Caki2 (cell line): ENCODE measurements at places on chromosomes 16 and 17. TPM values are rescaled to one million over a fixed set of nuclear protein-coding genes. Genes with fewer than 3 reads are reported as not detected.

DNA sequence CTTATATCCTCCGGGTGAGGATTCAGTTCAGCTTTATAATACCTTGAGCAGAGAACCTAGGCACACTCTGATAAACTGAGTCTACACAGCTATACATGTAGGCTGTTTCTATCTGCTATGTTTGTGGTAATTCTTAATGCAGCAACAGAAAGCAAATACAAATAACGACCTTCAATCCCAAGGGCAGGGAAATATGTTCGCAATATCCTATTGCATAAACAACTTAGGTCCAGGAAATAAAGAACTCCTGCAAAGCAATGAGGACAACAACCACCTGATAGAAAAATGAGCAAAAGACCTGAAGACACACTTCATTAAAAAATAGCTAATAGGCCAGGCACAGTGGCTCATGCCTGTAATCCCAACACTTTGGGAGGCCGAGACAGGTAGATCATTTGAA, 213.3 kb downstream of the CPPED1 start:
- DNase-seq = no peak

GRCh38 chr17:19670908-19671307, 22.4 kb downstream of the ALDH3A2 start:
- DNase-seq = no peak

CCL3 gene
- total RNA-seq = not detected in 2 replicates

TPSG1 gene
- total RNA-seq = not detected in 2 replicates

GRCh38 chr17:20179041-20179440, 169.9 kb downstream of the SPECC1 start:
- DNase-seq = no peak

TM4SF5 gene
- total RNA-seq = not detected in 2 replicates

SLX4 gene
- 3.2 and 4.8 TPM in 2 replicates for total RNA-seq

CCDC43 gene
- total RNA-seq = 37.4 and 45.0 TPM in 2 replicates

- DNase-seq = no peak
These were observed 342.5 kb downstream of the MAF start for GRCh38 chr16:79257953-79258490.

C17orf67 gene
- 3.2 and 3.5 TPM in 2 replicates for total RNA-seq

HOXB3 gene
- total RNA-seq = 1.1 and 15.0 TPM in 2 replicates

RNF222 gene
- total RNA-seq = not detected in 2 replicates

- no peak for DNase-seq
These were observed 200.5 kb upstream of the CHMP6 start for GRCh38 chr17:80790981-80791742.

SLC16A5 gene
- total RNA-seq = 3.0 and 4.4 TPM in 2 replicates

GRCh38 chr17:56995766-56996165, 17.8 kb downstream of the SCPEP1 start:
- DNase-seq = no peak

DNA sequence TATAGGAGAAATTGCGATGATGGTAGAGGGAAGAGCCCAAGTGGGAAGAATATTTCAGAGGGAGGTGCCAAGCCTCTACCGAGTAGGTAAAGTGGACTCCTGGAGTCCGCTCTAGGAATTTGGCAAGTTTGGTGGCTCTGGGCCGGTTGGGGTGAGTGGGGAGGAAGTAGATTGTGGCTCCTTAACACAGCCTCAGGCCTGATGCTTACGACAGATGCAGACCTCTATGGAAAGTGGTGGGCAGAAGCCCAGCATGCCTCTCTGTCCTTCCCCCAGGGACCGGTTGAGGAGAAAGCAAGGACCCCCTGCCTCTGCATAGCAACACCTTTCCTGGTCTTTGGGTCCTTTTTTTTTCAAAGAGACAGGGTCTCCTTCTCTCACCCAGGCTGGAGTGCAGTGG, 55.9 kb upstream of the SIAH1 start:
- DNase-seq = no peak

WNT9B gene
- total RNA-seq = not detected in 2 replicates

DNA sequence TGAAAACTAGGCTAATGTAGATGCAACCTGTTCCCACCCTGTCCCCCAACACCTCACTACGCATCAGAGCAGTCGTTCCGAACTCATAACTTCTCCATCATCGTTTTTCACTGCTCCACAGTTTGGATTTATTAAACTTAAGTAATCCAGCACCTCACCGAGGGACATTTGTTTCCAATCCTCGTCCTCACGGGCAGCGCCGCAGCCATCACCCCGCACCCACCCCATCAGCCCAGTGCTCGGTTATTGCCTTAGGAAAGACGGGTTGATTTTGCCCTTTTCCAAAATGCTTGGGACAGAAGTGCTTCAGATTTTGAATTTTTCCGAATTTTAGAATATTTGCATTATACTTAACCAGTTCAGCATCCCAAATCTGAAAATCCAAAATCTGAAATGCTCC, 71.0 kb upstream of the DOC2B start:
- DNase-seq = no peak

DNA sequence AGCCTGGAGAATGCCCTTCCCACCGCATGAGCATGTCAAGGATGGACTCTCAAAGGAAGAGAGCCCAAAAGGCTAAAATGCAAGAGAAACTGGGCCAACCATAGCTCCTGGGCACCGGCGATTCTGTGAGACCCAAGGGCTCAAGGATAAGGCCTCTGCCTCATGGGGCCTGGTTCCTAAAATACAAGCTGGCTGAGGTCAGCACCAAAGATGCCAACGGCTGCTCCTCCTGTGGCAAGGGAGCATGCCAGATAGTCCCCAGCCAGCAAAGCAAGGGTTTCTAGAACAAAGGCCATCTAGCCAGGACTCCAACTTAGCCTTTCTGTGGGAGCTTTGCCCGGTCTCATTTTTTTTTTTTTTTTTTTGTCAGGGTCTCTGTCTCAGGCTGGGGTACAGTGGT, 20.1 kb downstream of the GPRC5B start:
- no peak for DNase-seq

SEPTIN1 gene
- not detected in 2 replicates for total RNA-seq

GRCh38 chr16:56912746-56913708, 18.9 kb upstream of the HERPUD1 start:
- DNase-seq = no peak

DNA sequence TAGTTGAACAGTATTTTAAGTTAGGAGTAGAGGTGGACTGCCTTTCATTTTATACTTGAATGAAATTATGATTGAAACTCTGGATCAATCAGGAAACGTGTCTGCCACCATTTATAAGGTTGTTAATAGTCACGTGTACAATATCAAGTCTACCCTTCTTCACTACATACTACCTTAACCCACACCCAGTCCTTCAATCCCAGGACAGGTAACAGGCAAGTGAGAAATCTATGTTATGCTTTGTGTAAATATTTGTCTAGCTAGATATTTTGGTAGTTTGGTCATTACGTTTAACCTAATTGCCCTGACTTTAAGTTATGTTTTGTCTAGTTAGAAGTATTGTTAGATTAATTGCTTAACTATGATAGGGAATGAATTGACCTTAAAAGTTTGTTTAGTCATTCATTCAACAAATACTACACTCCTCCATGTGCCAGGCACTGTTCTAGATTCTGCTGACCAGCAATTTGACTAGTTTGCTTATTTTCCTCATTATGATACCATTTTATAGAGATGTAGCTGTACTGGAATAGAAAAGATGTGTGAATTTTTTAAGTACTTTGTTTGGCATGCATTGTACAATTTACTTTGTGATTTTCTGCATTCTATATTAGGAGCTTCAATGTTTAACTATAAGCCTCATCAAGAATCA, 72.0 kb downstream of the NQO1 start:
- no peak for DNase-seq

GRCh38 chr16:65024767-65025178, 97.1 kb downstream of the CDH11 start:
- DNase-seq = no peak

SYNRG gene
- total RNA-seq = 3.9 and 6.8 TPM in 2 replicates

SGCA gene
- total RNA-seq = not detected in 2 replicates

GRCh38 chr16:15046692-15047376, 9.0 kb downstream of the NTAN1 start:
- no peak for DNase-seq

DPEP3 gene
- total RNA-seq = not detected in 2 replicates

- no peak for DNase-seq
These were observed at the start of gene OMG for GRCh38 chr17:31297090-31297489. Gene OMG, minus strand, starts transcription at chr17:31297239. Its CDS starts 908 bp downstream, at chr17:31296331.

TBX21 gene
- total RNA-seq = not detected in 2 replicates

- DNase-seq = no peak
These were observed 635 bp downstream of the WNK4 start for GRCh38 chr17:42780851-42781638.

DNA sequence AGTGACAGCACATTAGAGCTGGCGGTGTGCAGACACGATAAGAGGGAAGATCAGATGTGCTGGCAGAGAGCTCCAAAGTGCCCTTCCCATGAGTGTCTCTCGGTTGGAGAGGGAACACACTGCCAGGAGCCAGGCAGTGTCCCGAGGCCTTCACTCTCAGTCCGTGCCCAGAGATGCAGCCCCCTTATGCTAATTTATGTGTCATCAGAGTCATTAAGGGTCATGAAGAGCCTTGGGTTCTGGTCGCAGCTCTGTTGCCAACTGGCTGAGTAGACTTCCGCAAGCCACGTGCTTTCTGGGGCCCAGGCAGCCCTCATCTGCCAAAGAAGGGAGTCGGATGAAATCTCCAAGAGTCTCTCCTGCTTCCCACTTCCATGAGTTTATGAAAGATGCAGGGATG, 232.5 kb downstream of the MSI2 start:
- no peak for DNase-seq

DNA sequence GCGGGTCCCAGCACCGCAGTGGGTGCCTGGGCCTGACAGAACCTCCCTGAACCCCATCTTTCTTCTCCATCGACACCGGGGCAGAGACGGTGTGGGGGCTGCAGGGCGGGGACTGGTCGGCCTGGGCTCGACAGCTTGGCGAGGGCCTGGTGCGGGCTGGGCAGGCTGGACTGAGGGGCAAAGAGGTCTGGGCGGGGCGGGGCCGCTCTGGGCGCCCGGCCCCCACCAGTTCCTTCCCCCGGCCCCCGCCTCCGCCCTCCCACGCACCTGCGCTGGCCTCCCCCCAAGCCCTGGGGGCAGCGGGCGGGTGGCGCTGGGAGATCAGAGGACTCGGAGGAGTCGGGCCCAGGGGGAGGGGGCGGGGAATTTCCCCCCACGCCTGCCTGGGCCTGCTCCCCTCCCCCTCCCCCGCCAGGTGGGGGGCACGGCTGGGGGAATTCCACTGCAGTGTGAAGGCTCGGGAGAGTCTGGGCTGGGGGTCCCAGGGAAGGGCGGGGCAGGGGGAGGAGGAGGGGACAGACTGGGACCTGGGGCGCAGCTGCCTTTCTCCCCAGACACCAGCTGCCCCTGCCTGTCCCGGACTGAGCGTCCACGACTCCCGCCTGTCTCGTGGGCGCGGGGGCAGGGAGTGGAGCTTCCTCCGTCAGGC, 877 bp upstream of the KREMEN2 start:
- no peak for DNase-seq

SPATA2L gene
- 26.2 and 37.4 TPM in 2 replicates for total RNA-seq

DNA sequence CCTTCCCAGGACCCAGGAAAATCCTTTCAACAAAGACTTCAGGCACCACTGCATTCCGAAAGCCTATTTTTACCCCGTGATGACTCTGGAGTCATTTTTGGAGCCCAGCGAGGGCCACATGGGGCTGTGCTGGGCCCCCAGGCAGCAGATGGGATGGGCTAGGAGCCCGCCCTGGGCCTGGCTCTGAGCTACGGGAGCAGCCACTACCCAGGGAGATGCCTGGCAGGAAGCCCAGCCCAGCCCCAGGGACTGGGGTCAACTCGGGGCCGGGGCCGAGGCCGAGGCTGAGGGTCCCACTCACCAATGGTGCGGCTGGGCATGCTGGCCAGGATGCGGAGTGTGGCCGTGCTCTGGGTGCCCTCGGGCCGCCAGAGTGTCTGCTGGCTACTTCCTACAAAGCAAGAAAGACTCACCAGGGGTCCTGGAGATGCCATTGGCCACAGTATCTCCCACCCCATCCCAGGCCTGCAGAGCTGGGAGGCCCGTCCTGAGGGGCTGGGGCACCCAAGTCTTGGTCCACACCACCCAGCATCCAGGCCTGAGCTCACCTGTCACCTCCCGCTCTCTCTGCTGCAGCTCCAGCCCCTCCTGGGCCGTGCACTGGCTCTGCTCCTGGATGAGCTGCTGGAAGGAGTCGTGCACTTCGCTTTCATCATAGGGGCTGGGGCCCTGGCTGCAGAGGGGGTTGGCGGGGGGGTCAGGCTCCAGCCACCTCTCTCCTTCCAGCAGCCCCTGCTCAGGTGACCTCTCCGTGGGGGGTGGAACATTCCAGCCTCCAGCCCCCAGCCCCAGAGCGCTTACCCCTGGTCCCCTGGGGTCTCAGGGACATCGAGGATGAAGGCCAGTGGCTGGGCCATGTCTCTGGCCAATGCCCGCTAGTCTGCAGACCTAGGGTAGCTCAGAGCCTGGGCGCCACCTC, 2.3 kb downstream of the TMC6 start:
- DNase-seq = no peak

CES5A gene
- total RNA-seq = not detected in 2 replicates

ZG16 gene
- not detected in 2 replicates for total RNA-seq

DNA sequence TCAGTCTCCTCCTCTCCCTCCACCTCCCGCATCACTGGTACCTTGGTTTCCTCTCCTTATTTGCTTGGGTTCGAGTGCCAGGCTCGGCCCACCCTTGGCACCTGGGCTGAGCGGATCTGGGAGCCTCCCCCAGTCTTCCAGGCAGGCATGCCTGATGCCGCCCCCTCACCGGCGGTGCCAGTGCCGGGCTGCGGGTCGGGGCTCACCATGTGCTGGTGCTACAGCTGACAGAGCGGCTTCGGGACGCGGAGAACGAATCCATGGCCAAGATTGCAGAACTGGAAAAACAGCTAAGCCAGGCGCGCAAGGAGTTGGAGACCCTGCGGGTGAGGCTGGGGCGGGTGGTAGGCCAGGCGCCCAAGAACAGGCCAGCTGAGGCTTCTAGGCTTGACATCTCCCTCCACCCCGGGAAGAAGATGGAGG, 19.2 kb downstream of the FMNL1 start:
- DNase-seq = no peak

- no peak for DNase-seq
These were observed 289.0 kb upstream of the AXIN2 start for GRCh38 chr17:65850486-65850885.

- no peak for DNase-seq
These were observed 55.2 kb downstream of the CMIP start for GRCh38 chr16:81499576-81500380.

DNA sequence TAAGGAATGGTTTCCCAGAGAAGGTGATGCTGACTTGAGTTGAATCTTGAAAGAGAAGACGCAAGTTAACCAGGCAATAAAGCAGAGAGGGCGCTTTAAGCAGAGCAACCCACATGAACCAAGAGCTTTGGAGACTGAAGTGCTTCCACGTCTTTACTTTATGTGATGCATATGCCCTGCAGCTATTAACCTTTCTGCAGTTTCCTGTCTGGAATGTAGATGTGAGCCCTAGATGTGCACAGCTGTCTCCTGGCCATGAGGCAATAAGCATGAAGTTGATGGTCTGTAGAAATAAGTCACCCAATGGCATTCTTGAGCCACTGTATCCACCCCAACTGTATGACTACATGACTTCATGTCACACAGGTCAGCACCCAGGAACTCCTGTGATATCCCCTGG, 5.7 kb upstream of the CHST4 start:
- DNase-seq = no peak

DNA sequence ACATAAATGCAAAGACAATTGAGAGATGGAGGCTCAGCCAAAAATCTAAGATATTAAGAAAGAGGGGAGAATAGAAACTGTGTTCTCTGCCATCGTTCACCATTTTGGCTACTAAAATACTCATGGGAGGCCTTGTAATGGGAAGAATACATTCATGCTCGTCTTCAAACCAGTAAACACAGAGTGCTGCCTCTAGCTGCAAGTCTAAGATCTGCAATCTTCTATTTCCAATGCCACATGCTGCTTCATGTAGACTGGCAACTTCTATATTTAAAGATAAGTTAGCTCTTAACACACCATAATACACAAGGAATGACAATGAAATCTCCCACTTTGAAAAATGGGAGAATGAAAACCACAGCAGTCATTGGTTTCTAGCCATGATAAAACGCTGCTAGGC, 387.3 kb downstream of the HS3ST3B1 start:
- no peak for DNase-seq
